GM12892 (cell line): ENCODE measurements at places on chromosomes 12 and 14.

DNA sequence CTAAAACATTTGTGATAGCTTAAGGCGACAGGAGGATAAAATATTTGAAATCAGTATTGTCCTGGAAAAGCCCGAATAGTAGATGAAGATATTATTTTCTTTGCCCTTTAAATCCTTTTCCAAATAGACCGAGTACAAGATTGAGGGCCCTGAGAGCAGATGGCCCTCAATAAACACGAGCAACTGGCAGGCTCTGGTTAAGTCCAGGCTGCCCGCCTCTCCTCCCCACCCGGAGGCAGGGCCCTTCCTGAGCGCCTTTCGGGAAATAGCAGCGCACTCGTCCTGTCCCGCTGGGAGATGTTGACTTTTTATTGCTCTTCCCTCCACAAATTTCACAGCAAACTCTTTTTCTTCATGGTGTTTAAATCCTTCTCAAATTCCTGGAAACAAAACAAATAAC, 50.8 kb upstream of the MAX start:
- no peak for DNase-seq

- DNase-seq, result no peak
Observed at GRCh38 chr12:102326982-102327381, 129.3 kb upstream of the PMCH start.

DNA sequence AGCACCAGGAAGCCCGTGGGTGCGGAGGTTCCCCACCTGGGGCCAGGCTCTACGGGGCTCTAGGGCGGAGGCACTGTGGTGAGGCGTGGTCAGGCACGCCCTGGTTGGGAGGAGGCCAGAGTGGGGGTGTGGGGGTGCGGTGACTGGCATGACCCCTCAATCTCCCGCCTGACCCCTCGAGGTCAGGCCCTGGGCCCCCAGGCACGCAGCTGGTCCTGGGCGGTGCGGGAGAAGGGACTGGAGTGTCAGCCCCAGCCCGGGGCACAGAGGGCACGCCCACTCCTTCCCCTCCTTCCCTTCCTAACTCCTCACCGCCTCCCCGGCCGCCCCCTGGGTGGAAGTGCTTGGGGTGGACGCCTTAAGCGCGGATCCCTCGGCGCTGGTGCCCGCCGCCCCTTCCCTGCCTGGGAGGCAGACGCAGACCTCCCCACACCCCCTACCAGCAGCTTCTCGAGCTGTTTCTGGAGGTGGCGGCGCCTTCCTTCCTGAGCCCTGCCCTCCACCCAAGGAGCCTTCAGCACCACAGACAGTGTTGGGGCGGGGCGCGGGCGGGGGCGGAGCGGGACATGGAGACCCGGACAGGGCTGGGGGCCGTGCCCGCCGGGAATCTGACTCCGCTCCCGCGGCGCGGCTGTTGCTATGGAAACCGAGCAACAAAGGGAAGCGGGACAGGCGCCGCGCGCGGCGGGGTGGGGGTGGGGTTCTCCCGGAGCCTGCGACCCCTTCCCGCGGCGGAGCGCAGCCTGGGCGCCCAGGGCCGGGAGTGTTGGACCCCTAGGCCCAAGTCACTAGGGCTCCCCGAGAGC, 741 bp upstream of the CRIP2 start:
- no peak for DNase-seq

- DNase-seq, result no peak
Observed at GRCh38 chr12:42749239-42749638, 159.7 kb upstream of the PRICKLE1 start.

DNA sequence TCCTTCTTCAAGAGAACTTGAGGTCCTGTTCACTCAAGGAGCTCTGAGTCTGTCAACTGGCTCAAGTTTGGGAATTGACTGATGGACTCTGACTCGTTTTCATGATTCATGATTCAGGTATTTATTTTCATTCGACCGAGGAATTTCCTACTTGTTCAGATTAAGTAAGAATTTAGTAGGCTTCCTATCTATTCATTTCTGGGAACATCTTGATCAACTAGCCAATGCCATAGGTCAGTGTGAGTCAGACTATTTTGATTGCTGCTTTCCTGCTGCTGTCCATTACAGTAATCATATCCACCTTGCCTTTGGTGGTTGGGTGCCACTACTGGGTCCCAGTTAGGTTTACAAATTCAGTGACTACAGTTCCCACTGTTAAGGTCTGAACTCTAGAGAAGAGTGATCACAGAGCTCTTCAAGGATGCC, 6.1 kb downstream of the FAM186A start:
- DNase-seq, result no peak

- no peak for DNase-seq
Observed at GRCh38 chr12:51915003-51915625, 7.8 kb downstream of the ACVRL1 start.

DNA sequence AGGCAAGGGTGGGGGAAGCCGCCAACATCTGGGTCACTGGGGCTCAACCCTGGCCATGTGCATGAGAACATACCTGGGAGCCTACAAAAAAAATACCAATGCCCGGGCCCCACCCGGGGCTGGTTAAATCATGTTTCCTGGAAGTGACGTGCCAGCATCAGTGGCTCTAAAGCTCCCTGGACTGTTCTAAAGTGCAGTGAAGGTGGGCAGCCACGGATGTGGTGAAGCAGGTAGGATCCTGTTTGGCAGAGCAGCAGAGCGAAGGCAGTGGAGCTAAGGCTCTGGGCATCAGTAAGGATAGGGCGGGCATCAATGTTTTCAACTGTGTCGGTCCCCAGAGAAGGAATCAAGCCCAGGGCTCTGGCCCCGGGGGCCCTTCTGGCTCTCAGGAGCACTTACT, 525 bp upstream of the GPR68 start:
- no peak for DNase-seq

DNA sequence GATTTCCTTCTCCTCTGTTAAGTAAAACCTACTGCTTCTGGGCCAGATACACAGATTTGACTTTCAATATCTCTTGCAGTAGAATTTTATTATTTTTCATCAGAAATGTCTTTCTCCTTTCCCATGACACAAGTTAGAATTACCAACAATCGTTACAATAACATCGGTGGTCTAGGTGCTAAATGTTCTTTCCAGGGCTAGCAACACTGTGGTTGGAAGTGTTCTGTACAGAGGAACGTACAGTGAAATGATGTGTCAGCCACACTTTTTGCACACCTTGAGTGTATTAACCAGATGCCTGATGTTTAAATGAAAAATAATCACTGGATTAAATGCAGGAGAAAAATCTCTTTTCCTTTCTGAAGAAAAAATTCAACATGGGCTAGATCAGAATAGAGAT, 27.7 kb upstream of the KLRD1 start:
- no peak for DNase-seq

- peak; percentile 41 for DNase-seq
Observed at GRCh38 chr12:118103601-118104382, at the start of gene VSIG10. VSIG10 (minus strand) TSS chr12:118104011; CDS start chr12:118103671, 340 bp downstream.

GRCh38 chr12:90393089-90393488, 561.9 kb downstream of the CCER1 start:
- no peak for DNase-seq

DNA sequence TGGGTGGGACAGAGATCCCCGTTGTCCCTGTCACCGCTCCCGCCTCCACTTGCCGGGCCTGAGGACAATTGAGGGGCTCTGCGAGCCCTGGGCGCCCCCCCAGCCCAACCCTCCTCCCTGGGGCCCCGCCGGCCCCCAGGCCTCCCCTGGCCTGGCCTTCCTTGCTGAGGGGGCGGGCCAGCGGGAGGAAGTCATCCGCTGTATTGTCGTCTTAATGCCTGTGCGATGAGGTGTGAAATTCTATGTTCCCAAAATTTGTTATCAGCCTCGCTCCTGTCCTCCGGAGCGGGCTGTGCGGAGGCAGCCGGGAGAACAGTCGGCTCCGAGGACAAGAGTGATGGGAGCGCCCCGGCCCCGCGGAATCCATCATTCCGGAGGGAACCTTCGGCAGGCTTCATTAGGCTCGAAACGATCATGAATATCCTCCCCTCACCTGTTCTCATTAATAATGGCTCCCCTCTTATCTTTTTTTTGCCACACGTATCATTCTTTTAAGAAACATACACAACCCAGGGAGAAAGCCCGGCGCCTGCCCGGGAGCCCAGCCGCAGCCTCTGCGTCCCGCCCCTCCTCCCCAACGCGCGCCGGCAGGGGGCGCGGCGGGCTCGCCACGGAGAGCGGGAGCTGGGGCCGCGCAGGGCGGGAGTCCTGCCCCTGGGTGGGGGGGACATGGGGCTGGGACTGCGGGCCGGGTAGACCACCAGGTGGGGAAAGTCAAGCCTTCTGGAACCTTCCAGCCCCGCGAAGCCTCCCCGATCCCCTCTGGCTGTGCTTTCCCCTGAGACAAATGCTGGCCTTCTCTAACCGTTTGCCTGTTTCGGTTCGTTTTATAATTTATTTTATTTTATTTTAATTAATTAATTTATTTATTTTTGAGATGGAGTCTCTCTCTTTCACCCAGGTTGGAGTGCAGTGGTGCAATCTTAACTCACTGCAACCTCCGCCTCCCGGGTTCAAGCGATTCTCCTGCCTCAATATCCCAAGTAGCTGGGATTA, 17.1 kb upstream of the DLK1 start:
- no peak for DNase-seq

- no peak for DNase-seq
Observed at GRCh38 chr12:130863298-130863697, 8.6 kb upstream of the RAN start.

- no peak for DNase-seq
Observed at GRCh38 chr12:544941-545635, 85.3 kb downstream of the B4GALNT3 start.

GRCh38 chr12:124509676-124510300, 57.6 kb downstream of the NCOR2 start:
- DNase-seq, result no peak

- no peak for DNase-seq
Observed at GRCh38 chr14:50615552-50615951, 52.6 kb downstream of the SAV1 start.

- DNase-seq, result no peak
Observed at GRCh38 chr14:22084393-22085281, 411.0 kb upstream of the OR4E1 start.

DNA sequence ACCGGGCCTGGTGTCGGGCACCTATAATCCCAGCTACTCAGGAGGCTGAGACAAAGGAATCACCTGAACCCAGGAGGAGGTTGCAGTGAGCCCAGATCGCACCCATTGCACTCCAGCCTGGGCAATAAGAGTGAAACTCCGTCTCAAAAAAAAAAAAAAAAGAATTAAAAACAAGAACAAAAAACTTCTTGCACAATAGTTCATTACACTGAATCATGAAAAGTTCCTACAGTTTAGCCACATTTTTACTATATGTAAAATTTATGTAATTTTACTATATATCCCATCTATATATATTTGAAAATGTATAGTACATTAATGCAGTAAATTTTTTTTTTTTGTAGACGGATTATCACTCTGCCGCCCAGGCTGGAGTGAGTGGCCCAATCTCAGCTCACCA, 4.6 kb downstream of the ATP5F1B start:
- DNase-seq, result no peak

DNA sequence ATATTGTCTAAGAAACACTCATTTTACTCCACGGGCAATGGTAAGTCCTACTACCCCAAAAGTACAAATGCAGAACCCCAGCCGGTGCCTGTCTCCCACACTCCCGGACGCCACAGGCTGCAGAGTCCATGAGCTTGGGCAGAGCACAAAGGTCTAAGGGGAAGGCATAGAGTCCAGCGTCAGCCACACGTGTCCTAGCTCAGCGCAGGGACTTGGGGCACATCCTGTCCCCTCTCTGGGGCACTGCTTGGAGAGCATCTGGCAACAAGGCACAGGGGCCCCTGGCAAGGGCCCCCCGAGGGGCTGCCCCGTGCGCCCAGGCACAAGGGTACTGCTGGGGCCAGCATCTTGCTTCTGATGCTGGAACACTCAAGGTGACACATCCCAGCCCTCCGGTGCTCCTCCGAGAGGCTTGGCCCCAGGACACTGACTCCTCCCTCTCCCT, 58.4 kb downstream of the BCL11B start:
- DNase-seq, result no peak

GRCh38 chr12:127675936-127676335, 591.0 kb upstream of the TMEM132C start:
- DNase-seq, result no peak

DNA sequence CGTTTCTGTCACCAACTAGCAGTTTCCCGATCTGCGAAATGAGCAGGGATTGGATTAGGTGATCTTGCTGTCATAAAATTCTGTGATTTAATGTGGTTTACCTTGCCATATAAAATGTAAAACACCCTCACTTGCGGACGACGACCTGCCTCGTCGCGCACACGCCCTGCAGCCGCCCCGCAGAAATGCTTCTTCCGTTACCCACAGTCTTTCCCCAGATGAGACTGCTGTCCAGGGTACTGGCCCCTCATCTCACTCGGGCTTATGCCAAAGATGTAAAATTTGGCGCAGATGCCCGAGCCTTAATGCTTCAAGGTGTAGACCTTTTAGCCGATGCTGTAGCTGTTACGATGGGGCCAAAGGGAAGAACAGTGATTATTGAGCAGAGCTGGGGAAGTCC, 17.7 kb upstream of the FOXJ2 start:
- no peak for DNase-seq

GRCh38 chr12:89383235-89384049, 31.1 kb upstream of the DUSP6 start:
- no peak for DNase-seq

GRCh38 chr14:72619881-72620280, 274.0 kb downstream of the DPF3 start:
- no peak for DNase-seq

- no peak for DNase-seq
Observed at GRCh38 chr12:9699898-9700605, 30.5 kb downstream of the CLEC2D start.
